GM23338 (cell line): ENCODE measurements at places on chromosomes 3 and 15. TPM values are rescaled to one million over a fixed set of nuclear protein-coding genes. Genes with fewer than 3 reads are reported as not detected.

ENTPD3 gene
- 0.63 and 0.74 TPM in 2 replicates for total RNA-seq

- peak overlapping the region; percentile 69 for H3K4me3 ChIP-seq
- peaks cover 5% of the 10 kb centered on the region for H3K27me3 ChIP-seq
- H3K4me1 ChIP-seq = peaks cover 29% of the 10 kb centered on the region
- DNase-seq = peak; percentile 82
- H3K36me3 ChIP-seq = no peaks in the 10 kb centered on the region
Measured at GRCh38 chr3:173584838-173585831, 187.6 kb downstream of the NLGN1 start.

DNA sequence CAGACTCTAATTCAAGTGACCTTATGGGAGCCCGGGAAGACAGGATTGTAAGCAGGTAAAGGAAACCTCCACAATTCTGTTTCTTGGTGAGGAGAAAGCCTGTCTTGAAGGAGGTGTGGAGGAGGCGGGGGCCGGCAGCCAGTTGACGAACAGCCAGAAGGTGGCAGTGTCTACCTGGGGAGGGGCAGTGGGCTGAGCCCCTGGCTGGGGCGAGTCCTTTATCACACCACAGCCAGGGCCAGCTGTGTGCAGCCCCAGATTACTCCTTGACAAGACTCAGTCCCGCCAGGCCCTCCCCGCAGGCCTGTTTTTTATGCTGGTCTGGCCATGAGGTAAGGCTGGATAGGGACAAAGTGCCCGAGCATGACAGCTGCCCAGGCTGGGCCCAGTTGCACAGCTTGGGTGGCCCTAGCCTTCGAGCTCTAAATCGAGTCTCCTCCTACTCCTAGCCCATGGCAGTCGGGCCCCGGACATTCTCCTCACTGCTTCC lies 40.9 kb upstream of the IDH2 start:
- H3K4me1 ChIP-seq = no peaks in the 10 kb centered on the region
- no peaks in the 10 kb centered on the region for H3K27me3 ChIP-seq
- H3K4me3 ChIP-seq = no peak overlapping the region
- H3K36me3 ChIP-seq = no peaks in the 10 kb centered on the region
- peak; percentile 95 for DNase-seq

DNA sequence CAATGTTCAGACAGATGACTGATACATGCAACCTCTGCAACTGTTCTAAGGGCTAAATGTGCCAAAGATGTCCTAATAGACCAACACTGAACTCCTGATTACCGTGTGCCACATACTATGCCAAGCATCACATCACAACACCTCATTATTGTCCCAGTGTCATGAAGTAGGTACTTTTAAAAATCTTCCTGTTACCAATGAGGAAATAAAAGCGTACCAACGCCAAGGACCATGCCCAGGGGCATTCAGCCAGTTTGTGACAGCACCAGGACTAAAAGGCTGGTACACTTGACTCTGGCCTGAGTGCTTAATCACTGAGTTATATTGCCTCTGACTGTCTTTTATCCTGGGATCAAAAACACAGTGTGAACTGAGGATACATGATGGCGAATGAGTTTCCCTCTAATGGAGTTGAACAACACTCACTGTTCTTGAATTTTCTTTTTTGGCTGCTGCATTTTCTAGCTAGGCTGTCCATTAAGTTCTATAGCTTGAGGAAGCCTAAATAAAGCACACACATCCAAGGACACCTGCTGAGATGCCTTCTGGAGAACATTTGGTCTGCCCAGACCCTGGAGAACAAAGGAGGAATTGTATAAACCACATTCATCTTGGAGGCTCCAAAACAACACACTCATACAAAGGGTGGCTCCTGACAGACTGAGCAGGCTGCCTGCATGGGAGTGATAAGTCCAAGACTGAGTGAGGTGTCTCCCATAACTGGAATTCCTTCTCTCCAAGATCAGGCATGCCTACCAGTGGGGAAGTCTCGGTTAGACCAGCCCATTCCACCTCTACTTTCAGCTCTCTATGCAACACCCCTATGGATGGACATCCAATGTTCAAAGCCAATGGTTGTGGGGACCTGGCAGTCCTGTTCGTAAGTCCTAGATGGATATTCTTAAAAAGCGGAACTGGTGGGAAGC lies 126.7 kb upstream of the PRICKLE2 start:
- H3K27me3 ChIP-seq = no peaks in the 10 kb centered on the region
- H3K36me3 ChIP-seq = no peaks in the 10 kb centered on the region
- H3K27ac ChIP-seq = no peak overlapping the region
- no peak overlapping the region for H3K4me3 ChIP-seq

GRCh38 chr3:3200632-3201212 lies 21.2 kb upstream of the CRBN start:
- peak; percentile 85 for DNase-seq
- H3K36me3 ChIP-seq = no peaks in the 10 kb centered on the region
- no peaks in the 10 kb centered on the region for H3K4me1 ChIP-seq

TRAIP gene
- 13.4 and 15.3 TPM in 2 replicates for total RNA-seq

DNA sequence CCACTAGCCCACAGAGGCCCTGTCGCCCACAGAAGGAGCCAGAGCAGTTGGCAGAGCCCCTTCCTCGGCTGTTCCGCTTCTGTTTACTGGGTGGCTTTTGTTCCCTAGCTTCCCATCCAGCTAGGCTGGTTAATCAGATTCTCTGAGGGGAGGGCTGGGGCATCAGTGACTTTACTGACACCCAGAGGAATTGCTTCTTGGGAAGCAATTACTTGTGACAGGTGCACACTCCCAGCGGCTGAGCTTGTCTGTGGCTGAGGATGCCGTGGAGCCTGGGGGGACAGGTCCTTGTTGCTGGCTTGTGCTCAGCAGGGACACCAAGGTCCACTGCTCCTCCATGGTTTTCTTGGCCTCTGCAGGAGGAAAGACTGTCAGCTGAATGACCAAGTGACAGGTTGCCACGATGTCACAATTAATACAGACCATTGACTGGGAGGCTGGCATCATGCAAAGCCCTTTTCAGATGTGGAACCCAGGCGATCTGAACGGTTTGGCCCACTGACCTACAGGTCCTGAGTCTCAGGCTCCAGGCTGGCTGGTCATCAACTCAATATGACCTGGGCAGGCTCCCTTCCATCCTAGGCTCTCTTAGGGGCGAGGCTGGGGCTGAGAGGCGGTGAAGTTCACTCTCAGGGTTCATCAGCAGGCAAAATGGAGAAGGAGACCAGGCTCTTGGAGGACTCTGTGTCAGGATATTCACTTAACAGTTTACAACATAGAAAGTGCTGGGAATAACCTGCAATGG lies 31.8 kb upstream of the SFMBT1 start:
- peaks cover 4% of the 10 kb centered on the region; the same call in 1 of the 2 replicates for H3K4me1 ChIP-seq
- H3K36me3 ChIP-seq = no peaks in the 10 kb centered on the region
- H3K27ac ChIP-seq = no peak overlapping the region
- no peaks in the 10 kb centered on the region for H3K27me3 ChIP-seq
- DNase-seq = no peak
